ENCODE measurements at places on chromosomes 6 and 20. TPM values are rescaled to one million over a fixed set of nuclear protein-coding genes. Genes with fewer than 3 reads are reported as not detected.

MOCS3 gene
- total RNA-seq = 3.7 TPM

VSX1 gene
- total RNA-seq = not detected

RPS21 gene
- 8,235 TPM for total RNA-seq

PRL gene
- total RNA-seq = not detected

HUS1B gene
- 1.6 TPM for total RNA-seq

TRIM15 gene
- 0.28 TPM for total RNA-seq

ELOVL4 gene
- 3.0 TPM for total RNA-seq

ACSS1 gene
- 31.9 TPM for total RNA-seq

CRISP2 gene
- not detected for total RNA-seq

MAS1 gene
- total RNA-seq = not detected

DNA sequence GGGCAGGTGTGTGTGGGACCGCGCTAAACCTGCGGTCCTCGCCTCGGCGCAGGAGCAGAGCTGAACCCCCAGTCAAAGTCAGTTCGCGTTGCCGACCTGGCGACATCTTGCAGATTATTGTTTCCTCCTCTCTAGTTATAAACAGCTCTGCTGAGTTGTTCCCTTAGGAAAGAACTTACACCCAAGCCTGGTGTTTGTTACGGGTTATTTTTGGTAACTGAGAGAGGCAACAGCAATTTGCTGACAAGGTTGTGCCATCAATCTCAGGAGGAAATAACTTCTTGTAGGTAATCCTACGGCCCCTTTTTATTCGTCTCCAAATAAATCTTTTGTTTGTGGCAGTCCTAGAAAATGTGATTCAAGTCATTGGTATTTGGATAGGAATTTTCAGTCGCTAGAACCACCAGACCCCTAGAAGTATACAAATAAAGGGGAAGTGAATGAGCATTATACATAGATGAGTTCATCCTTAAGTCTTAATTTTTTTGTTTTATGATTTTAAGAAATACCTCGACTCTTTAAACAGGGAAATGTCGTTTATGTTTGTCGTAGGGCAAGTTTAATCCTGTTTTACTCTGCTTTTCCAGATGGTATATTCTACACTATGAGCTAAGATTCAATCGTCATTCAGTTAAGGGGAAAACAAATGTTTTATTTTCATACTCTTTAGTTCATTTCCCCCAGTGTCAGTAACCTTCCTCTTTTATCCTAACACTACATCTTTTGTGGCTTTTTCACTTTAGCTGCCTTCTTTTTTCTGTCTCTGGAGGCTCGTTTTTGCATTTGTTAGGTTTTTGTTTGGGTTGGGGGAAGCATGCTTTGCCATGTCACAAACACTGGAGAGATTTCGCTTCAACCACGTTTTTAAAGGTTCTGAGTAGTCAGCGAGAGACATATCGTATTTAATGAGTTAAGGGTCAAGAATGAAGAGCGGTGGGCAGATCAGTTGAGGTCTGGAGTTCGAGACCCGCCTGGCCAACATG is 1.2 kb downstream of the PM20D2 start:
- no peak for DNase-seq

GRCh38 chr6:9083108-9083507 is 647.8 kb upstream of the SLC35B3 start:
- DNase-seq = no peak

GRCh38 chr6:19632786-19633185 is 204.4 kb upstream of the ID4 start:
- no peak for DNase-seq

DNA sequence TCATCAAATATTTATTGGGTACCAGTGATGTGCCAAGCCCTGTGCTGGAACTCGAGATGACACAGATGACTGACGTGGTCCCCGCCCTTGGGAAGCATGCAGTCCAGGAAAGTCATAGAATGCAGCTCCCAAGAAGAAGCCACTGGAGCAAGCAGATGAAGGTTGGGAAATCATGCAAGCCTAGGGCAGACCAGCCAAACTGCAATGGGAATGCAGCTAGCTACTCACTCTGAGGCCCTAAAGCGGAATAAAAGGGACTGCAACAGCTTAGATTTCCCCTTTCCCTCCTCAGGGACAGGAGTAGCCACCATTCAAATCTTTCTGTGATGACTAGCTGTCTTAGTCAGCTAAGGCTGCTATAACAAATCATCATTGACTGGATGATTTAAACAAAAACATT is 152.2 kb downstream of the MAFB start:
- no peak for DNase-seq

- no peak for DNase-seq
These were observed 57.1 kb downstream of the GOPC start for GRCh38 chr6:117545161-117545595.

DNA sequence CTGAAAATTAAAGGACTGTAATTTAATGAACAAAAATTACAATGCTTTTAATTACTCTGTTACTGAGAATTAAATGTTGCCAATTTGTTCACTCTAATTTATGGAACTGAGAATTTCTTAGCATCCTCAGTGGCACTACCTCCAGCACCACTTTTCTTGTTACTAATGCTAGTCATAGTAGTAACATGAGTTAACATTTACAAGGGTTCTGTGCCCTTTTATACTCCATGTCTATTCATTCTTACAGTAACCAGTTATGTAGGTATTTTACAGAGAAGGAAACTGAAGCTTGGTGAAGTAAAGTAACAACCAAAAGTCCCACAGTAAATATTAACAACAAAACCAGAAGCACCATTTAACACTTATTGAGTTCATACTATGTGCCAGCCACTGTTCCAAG is 34.3 kb downstream of the RARS2 start:
- DNase-seq = no peak

- DNase-seq = no peak
These were observed 49.7 kb upstream of the TGM3 start for GRCh38 chr20:2246069-2246491.

DNA sequence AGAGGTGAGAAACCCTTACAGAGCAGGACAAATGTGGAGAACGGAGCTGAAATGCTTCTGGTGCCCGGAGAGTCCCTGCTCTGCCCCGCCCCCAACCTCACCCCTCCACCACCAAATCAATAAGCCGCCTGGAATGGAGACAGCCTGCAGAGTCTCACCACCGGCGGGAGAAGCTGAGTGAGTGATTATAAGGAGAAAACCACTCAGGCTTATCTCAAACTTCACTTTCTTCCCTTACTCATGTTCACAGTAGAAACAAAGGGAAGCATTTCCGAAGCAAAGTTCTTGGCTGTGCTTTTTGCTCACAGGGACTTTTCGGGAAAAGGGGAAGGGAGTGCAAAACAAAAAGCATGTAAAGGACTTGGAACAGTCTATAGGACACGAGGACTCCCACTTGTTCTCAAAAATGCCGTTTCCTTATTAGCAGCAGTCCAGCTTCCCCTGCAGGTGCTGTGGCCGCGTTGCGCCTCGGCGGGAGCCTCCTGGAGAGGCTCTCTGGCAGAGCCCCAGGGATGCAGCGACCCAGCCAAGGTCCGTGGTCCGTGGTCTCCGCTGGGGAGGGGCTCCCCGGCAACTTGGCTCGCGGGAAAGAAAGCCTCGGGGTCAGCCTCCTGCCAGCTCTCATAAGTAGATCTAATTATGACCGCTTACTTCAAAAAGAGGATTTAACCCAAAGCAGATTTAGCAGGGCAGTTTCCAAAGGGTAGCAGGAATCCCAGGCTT is 64.8 kb upstream of the TMEM30A start:
- no peak for DNase-seq

DNA sequence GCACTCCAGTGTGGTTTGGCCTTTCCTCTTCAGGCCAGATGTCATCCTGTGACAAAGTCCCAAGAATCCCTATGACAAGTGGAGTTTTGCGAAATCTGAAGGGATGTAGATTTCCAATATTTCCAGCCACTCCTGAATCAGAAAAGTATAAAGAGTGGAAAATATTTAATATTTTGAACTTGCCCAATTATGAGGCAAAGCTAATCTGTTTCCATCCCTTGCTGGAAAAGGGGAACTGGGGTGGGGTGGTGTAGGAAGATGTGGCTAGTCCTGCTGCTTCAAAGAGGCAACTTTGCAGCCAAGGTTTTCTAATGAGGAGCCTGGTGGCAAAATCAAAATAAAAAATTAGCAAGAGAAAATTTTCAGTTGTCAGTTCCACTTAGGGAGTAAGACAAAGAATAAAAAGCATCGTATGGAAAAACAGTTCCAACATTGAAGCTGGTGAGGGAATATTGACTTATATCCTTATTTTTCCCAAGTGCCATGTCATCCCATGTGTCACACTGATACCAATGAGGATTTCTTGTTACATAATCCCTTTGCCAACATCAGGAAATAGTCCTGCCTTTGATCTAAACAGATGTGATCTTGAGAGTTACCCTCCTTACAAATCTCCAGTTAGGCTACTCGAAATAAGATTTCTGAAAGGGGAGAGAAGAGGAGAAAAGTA is 480.0 kb upstream of the JARID2 start:
- DNase-seq = no peak

DNA sequence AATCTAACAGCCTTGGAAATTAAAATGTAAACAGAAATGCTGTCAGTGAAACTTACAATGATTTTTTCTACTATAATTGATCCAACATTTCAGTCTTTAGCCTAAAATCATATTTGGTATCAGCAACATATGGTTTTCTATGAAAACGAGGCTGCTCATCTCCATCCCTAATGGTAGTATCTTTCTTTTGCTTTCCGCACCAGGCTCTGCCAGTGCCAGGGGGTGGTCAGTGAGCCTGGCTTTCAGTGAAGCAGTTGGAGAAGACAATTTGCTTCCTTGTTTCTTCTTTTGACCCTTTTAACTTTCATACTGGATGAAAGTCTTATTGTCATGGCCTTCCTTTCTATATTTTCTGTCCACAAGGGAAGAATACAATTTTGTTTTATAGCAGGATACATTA is 258.4 kb downstream of the ARID1B start:
- no peak for DNase-seq

DNA sequence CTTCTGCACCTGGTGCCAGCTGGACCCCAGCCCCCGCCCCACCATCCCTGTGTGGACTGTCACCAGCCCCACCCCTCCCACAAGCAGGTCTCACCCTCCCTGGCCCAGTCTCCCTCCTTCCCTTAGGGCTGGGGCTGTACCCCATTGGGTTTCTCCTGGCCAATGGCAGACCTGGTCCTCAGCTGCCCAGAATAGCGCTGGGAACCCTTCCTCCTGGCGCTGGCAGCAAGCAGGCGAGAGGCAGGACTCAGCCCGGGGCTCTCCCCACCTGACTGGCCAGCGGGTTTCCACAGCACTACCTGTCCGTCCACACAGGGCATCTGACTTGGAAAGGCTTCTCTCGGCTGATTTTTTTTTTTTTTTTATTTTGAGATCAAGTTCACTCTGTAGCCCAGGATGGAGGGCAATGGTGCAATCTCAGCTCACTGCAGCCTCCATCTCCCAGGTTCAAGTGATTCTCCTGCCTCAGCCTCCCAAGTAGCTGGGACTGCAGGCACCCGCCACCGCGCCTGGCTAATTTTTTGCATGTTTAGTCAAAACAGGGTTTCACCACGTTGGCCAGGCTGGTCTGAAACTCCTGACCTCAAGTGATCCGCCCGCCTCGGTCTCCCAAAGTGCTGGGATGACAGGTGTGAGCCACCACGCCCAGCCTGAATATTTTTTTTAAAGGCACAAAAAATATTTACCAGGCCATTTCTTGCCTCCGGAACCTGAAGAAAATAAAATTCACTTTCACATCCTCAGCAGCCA is 21.6 kb upstream of the CHRNA4 start:
- DNase-seq = no peak

- DNase-seq = no peak
These were observed 258.8 kb downstream of the TMEM242 start for GRCh38 chr6:157064502-157064901.

GRCh38 chr6:16092140-16092539 is 36.7 kb upstream of the MYLIP start:
- DNase-seq = no peak

- no peak for DNase-seq
These were observed 203.2 kb upstream of the MAP3K7 start for GRCh38 chr6:90790058-90790457.

- DNase-seq = no peak
These were observed 132.2 kb upstream of the CDH4 start for GRCh38 chr20:61119794-61120410.

DNA sequence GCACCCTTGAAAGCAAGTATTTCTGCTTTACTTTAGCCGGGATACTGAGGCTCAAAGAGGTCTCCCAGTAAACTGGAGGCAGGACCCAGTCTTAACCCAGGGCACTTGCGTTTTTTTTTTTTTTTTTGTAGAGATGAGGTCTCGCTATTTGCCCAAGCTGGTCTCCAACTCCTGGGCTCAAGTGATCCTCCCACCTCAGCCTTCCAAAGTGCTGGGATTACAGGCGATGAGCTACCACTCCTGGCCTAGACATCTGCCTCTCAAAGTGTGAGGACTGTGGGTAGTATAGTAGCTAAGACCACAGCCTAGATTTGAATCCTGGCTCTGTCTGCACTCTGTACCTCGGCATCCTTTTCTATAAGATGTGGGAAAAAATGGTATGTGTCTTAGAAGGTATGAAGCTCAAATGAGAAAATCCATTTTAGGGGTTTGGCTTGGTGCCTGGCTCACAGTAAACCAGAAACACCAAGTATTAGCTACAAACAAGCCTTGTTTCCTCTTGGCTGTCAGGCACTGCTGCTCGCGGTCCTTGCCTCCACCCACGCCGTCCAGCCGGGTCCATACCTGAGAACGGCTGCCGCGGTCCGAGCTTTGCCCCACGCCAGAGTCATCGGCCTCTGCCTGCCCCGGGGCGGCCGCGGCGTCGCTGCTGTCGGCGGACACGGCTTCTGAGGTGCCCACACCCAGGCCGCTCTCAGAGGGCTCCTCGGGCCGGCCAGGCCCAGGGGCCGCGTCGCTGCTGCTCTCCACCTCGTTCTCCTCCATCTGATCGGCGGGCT is 1.2 kb downstream of the ZNF335 start:
- no peak for DNase-seq

GRCh38 chr20:10172998-10173655 is 45.5 kb upstream of the SNAP25 start:
- DNase-seq = no peak

DNA sequence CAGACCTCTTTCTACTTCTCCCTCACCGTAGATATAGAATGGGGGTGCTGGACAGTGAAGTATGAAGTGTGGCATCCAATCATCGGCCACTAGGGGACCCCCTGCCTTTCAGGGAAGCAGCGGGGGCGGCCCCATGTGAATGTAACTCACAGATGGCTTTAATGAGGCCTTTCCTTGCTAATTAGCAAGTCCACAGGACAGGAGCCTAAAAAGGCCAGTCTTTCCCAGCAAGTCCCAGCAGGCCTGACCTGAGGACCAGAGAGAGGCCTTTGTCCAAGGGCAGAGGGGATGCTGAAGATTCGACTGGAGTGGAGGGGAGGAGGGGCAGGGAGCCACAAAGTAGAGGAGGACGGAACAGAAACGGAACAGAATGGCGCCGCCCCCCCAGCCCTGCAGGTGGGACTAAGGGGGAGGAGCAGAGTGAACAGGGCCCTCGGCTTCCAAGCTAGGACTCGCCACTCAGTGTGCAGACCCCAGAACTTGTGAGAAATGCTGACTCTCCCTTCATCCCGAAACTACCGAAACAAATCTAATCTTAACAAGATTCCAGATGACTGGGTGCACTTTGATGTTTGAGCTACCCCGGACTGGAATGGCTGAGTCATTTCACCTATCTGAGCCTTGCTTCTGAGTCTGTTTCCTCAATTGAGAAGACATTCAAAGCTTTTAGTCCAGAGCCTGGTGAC is 5.8 kb downstream of the C6orf132 start:
- no peak for DNase-seq
